Caudate nucleus (tissue), 63 donors: ENCODE measurements at places on chromosomes 5 and 9.
A peak's percentile ranks its signal among the peaks of the same experiment; 100 is the strongest.

GRCh38 chr9:7456793-7457530, 342.6 kb downstream of the DMAC1 start:
- DNase-seq = no peak

GRCh38 chr5:124582561-124582840, 163.9 kb downstream of the ZNF608 start:
- DNase-seq = no peak

DNA sequence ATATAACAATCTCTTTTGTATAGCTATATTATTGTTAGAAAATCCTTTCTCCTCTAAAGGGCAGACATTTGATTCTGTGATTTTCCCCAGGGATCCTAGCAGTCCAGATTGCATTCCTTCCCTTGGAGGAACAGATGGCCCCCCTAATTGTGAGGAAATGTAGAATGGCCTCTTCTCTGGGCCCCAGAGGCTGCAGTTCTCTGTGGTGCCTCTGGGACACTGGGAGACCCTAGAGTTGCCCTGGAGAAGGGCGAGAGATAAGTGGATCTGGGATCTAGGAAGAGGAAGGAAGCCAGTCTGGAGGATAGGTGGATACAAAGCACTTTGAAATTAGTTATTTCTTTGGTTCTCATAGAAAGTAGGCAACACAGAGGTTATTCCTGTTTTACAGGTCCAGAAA, 1.9 kb upstream of the HINT2 start:
- DNase-seq = no peak

- DNase-seq = no peak
Observed at GRCh38 chr5:154197801-154198491, 7.4 kb downstream of the GALNT10 start.

DNA sequence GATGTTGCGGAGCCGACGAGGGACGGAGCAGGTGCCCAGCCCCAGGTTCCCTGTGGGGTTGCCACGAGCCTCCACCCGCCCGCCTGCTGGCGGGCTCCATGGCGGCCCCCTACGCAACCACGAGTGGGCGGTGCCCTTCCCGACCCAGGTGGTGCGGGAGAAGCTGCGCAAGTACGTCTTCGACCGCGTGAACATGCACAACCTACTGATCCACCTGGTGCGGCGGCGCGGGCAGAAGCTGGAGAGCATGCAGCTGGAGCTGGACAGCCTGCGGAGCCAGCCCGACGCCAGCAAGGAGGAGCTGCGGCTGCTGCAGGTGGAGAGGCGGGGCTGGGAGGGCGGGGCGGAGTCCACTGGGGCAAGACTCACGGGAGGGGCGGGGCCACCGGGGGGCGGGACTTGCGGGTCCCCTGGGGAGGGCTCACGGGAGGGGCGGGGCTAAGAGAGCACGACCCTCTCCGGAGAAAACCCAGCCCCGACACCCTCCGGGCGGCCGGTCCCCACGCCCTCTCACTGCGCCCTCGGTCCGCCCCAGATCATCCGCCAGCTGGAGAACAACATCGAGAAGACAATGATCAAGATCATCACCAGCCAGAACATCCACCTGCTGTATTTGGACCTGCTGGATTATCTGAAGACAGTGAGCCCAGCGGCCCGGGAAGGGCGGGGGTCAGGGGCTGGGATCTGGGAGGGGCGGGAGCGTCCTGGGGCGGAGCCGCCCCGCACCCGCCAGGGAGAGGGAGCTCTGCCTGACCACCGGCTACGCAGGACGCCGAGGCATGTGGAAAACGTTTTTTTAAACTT, 3.9 kb downstream of the CCDC183 start:
- peak; percentile 78 for DNase-seq

GRCh38 chr5:87141544-87141943, 126.1 kb upstream of the RASA1 start:
- DNase-seq = no peak

DNA sequence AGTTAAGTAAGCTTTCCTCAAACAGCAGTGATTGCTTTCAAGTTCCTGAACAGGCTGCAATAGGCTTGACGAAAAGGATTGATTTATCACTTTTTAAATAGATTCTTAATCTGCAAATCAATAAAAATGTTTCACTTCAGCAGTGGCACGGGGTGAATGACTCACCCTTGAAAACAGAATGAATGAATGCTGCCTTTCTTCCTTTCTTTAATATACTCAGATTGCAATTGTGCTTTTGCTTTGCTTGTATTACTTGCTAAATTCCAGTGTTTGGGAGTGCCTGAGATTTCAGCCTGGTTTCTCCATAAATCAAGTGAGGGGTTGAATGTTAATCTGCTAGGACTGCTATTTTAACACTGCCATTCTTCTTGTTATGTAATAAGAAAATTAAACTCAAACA, 1293.8 kb downstream of the PTPRD start:
- no peak for DNase-seq

DNA sequence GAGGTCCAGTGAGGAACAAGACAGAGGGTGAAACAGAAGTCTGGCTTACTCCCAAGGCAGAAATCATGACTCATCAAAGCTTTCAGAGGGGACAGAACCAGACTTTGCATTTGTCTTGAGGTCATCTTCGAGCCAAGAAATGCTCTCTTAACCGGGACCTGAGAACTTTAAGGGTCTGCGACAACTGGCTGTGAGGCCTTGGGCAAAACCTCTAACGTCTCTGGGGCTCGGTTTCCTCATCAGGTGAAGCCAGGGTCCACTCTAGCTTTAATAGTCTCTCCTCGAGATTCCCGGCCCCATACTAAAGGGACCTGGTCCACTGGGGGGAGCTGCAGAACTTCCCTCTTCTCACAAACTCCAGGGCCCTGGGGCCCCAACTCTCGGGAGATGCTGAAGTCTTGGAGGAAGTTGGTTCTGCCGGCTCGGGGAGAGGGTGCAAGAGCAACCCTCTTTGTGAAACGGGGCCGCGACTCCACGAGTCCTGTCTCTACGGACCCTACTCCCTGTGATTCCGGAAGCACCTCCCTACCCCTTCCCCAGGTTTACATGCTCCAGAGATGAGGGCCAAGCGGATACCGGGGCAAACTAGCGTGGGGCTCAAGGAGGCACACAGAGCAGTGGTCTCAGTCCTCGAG, 2.6 kb downstream of the GLIS3 start:
- DNase-seq = no peak

GRCh38 chr9:34493972-34494535, 28.7 kb downstream of the ENHO start:
- DNase-seq = no peak

DNA sequence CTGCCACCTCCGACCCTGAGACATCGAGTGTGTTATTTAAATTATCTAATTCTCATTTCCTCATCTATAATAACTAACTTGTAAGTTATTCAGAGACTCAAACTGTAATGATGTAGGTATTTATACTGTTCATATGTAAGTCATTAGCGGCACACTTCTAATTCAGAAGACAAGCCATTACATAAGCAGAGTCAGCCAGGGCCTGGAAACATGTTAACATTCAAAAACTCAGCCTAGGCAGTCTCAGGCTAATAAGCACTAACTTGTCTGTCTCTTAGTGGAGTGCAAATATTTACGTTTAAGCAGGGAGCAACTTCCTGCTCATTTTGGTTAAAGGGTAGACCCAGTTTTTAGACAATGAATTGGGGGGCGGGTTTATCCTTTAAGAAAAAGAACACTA, 598.4 kb downstream of the ACTL7B start:
- no peak for DNase-seq

DNA sequence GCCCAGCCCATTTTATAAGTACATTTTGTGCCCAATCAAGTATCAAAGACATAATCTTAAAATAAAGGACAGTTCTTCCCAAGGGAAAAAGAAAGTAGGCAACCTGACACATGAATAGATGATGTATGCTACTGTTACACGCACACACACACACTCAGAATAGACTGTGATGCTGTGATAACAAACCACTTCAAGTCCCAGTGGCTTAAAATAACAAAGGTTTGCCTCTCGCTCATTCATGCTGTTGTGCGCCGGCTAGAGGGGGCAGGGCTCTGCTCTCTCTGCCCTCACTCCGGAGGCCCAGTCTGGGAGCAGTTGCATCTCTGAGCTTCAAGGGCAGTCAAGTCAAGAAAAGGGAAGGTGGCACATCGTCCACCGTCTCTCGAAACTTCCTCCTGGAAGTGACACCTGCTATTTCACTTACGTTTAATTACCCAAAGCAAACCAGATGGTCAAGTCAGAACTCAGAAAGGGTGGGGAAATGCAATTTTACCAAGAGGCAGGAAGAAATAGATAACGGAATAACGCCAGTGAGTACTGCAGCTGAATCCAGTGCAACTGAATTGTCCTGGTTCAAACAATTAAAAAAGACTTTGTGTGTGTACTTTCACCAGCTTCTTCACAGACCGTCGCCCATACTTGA, 43.3 kb downstream of the ANKRD33B start:
- no peak for DNase-seq
